ENCODE measurements at places on chromosomes 16 and 17. TPM values are rescaled to one million over a fixed set of nuclear protein-coding genes. Genes with fewer than 3 reads are reported as not detected.

The CRHR1 gene
- total RNA-seq: 0.15 TPM

The TCAP gene
- 1.6 TPM for total RNA-seq

The PERCC1 gene
- total RNA-seq: not detected

The YWHAE gene
- total RNA-seq: 537 TPM

The KRT17 gene
- 1.9 TPM for total RNA-seq

The LRRC75A gene
- 1.2 TPM for total RNA-seq

The TBC1D3C gene
- total RNA-seq: not detected

The TIMM22 gene
- 10.2 TPM for total RNA-seq

The KRT15 gene
- 70.4 TPM for total RNA-seq

The TPPP3 gene
- 0.95 TPM for total RNA-seq

The CPHXL2 gene
- not detected for total RNA-seq

The CDH11 gene
- 0.64 TPM for total RNA-seq

The UTS2R gene
- total RNA-seq: 0.39 TPM

The KRT31 gene
- total RNA-seq: not detected

The CCDC78 gene
- 18.2 TPM for total RNA-seq

The TEKT5 gene
- total RNA-seq: not detected

The RRAD gene
- total RNA-seq: 4.3 TPM

The ZMYND15 gene
- total RNA-seq: 0.28 TPM

The INCA1 gene
- total RNA-seq: 1.7 TPM

The KRTAP1-5 gene
- total RNA-seq: not detected

The CLDN7 gene
- total RNA-seq: 43.1 TPM

The BRICD5 gene
- 8.7 TPM for total RNA-seq

The WNK4 gene
- total RNA-seq: 3.5 TPM

The CCDC154 gene
- 2.0 TPM for total RNA-seq

The SHISA9 gene
- total RNA-seq: 0.10 TPM

The FBF1 gene
- 32.5 TPM for total RNA-seq

The KRT39 gene
- not detected for total RNA-seq

The HOXB4 gene
- 27.9 TPM for total RNA-seq

The EEF2KMT gene
- 24.4 TPM for total RNA-seq

The RNF157 gene
- total RNA-seq: 4.0 TPM

Measured in Panc1 (cell line).